ENCODE measurements at places on chromosomes 7 and 10.
A peak's percentile ranks its signal among the peaks of the same experiment; 100 is the strongest.

DNA sequence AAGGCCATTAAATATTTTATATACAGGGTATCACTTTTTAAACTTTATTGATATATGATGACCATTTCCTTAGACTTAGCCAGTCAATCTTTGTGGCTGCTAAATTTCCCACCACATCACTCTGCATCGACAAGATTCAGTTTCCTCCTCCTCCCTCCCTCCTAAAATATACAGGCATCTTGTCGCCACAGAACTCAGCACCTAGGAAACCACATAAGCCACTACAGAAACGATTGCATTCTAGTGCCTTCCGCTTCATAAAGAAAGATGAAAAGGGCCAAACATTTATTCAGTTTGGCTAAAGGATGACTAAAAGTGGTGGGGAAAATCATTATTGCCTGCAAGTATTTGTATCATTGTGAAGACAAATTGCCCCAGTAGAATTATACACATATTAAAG, 30.7 kb downstream of the ERCC6 start:
- no peak for DNase-seq
- peaks cover 8% of the 10 kb centered on the region for H3K36me3 ChIP-seq
- H3K27me3 ChIP-seq: no peaks in the 10 kb centered on the region
- peak overlapping the region; percentile 31 for H3K4me3 ChIP-seq

DNA sequence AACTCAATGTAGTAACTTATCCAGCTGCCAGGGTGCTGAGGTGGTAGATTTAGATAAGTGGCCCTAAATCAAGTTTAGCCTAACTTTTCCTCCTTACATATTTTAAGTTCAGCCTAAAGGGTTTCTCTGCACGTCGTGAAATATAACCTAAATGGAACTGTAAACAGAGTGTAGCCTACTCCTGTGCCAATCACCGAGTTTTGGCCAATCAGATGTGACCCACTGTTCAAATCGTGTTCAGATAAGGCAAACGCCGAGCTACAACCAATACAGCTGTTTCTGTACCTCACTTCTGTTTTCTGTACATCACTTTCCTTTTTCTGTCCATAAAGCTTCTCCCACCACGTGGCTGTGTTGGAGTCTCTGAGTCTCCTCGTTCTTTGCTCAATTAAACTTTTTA, 904.2 kb upstream of the POT1 start:
- H3K27ac ChIP-seq: no peak overlapping the region
- no peaks in the 10 kb centered on the region for H3K36me3 ChIP-seq
- no peak overlapping the region for H3K4me3 ChIP-seq
- DNase-seq: no peak
- no peaks in the 10 kb centered on the region for H3K27me3 ChIP-seq

DNA sequence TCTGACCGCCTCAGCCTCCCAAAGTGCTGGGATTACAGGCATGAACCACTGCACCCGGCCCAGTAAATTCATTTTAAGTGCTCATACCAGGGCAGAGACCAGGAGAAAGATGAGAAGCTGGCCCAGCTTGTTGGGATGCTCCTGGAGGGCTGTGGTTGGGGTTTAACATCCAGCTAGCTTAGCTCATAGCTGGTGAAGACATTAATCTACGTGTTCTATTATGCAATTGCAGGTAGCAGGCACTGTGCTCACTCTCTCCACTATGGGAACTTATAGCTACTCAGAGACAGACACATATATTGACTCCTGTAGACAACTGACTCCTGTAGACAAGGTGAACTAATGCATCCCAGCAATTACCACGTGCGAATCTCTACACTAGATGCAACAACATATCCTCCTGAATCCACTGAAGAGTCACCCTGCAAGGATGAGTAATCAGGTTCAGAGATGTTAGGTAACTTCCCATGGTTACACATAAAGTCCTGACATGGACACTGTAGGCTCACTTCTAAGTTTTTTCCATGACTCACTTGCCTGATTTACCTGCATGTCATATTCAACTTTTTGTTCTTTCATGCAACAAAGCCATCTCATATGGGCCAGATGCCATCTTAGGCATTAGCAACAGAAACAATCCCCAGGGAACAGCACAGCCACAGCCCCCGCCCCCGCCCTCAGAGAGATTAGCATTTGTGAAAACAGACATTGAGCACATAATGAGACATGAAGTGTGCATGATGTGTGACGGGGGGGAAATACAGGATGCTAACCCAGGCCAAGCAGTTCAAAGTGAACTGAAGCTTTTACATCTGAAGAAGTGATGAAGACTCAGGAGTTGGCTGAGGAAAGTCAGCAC, 37.2 kb downstream of the ERLIN1 start:
- no peak for DNase-seq
- no peaks in the 10 kb centered on the region for H3K4me1 ChIP-seq
- H3K4me3 ChIP-seq: no peak overlapping the region
- H3K36me3 ChIP-seq: peaks cover 23% of the 10 kb centered on the region
- peaks cover 21% of the 10 kb centered on the region for H3K27me3 ChIP-seq

GRCh38 chr7:16905300-16906044, 23.7 kb upstream of the AGR3 start:
- no peak overlapping the region for H3K27ac ChIP-seq
- DNase-seq: no peak
- peaks cover 14% of the 10 kb centered on the region for H3K27me3 ChIP-seq
- no peaks in the 10 kb centered on the region for H3K36me3 ChIP-seq
- H3K4me1 ChIP-seq: no peaks in the 10 kb centered on the region

GRCh38 chr10:43226441-43226840, 40.4 kb downstream of the RASGEF1A start:
- H3K4me3 ChIP-seq: peak overlapping the region; percentile 93
- DNase-seq: no peak
- H3K4me1 ChIP-seq: peaks cover 63% of the 10 kb centered on the region
- peak overlapping the region; percentile 8 for H3K27ac ChIP-seq

- no peaks in the 10 kb centered on the region for H3K27me3 ChIP-seq
- peak overlapping the region; percentile 49 for H3K27ac ChIP-seq
- peaks cover 53% of the 10 kb centered on the region for H3K36me3 ChIP-seq
- H3K4me3 ChIP-seq: peak overlapping the region; percentile 46
Observed at GRCh38 chr10:63260860-63261251, 127.7 kb downstream of the NRBF2 start.

DNA sequence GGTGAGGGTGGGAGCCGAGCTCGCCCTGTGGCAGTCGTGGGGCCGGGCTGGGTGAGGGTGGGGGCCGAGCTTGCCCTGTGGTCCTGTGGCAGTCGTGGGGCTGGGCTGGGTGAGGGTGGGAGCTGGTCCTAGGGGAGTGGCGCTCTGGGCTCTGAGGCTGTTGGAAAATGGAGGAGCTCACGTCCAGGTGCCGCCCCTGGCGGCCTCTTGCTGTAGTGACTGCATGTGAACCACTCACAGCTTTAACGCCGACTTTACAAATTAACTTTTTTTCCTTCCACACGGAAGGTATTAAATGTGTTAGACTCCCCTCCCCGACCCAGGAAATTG, 312.6 kb downstream of the WDR37 start:
- peak; percentile 17 for DNase-seq
- no peak overlapping the region for H3K27ac ChIP-seq
- H3K4me3 ChIP-seq: no peak overlapping the region
- peaks cover 3% of the 10 kb centered on the region for H3K36me3 ChIP-seq
